ENCODE measurements at places on chromosomes 7 and 10. TPM values are rescaled to one million over a fixed set of nuclear protein-coding genes. Genes with fewer than 3 reads are reported as not detected.

The CYP3A7 gene
- total RNA-seq = not detected

The IGF2BP3 gene
- total RNA-seq = 98.3 TPM

The FLNC gene
- 170 TPM for total RNA-seq

DNA sequence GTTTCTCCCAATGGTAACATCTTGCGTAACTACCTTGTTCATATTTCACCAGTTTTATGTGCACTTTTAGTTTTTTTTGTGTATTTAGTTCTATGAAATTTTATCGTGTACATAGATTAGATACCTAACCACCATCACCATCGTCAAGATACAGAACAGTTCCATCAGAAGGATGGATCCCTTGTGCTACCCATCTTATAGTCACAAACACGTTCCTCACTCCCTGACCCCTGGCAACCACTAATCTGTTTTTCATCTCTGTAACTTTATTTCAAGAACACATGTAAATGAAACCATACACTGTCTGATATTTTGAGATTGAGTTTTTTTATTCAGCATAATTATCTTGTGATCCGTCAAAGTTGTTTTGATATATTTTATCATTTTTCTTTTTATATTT lies 29.9 kb downstream of the FANK1 start:
- no peak for DNase-seq

GRCh38 chr10:31739146-31739545 lies 189.5 kb downstream of the ARHGAP12 start:
- DNase-seq = no peak

DNA sequence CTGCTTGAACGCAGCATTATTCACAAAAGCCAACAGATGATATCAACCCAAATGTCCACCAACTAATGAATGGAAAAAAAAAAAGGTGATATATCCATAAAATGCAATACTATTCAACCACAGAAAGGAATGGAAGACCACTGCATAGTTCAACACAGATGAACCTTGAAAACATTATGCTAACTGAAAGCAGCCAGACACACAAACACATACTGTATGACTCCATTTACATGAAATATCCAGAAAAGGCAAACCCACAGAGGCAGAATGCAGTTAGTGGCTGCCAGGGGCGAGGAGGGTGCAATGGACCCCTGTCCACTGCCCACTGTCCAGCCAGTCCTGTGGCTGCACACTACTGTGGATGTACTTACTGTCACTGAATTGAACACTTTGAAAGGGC lies 36.6 kb downstream of the KIAA1549 start:
- no peak for DNase-seq

GRCh38 chr7:368651-369475 lies 78.9 kb downstream of the FOXL3 start:
- DNase-seq = no peak

GRCh38 chr10:110410329-110411046 lies 87.2 kb upstream of the DUSP5 start:
- no peak for DNase-seq

DNA sequence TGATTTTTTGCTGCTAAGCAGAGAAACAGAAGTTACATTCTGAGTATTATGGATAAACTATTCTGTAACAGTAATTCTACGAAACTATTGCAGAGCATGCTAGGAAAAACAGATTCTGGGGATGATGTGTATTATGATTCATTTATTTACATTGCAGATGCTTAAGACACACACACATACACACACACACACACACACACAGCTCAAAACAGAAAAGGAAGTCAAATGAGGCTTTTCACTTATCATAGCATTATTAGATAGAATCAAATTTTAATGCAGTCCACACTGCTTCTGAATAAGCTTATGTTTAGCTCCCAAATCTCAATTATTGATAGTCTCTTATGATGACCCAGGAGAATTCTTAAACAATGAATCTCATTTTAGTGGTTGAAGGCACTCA lies 307.2 kb downstream of the HGF start:
- DNase-seq = no peak

DNA sequence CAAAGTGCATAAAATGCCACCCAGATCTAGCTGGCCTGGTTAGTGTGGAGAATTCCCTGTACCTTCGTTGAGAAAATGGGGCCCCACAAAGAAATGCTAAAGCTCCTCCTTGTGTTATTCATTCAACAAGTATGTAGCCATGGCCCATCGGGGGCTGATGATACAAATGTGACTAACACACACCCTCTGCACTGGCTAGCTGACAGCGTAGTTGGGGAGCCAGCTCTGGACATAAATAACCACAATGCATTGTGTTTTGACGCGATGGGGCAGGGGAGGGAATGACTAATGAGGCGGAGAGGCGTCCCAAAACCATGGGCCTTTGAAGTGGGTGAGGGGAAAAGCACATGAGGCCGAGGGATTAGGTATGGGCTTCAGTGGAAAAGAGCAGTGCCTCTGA lies 28.2 kb upstream of the ASL start:
- no peak for DNase-seq

DNA sequence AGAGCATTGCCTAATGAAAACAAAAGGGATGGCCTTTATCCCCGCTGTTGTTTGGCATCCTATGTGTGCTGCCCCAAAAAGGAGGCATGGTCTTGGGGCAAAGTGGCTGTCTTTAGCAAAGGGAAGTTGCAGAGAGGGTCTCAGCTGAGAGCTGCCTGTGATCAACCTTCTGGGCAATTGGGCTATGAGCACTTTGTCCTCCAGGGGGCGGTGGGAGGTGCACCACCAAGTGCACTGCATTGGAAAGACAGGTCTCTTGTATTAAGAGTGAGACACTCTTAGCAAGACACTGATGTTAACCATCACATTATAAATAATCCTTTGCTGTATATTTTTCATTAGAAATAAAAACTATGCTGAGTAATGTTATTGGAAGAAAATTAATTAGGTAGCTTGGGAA lies 314.8 kb downstream of the POM121L12 start:
- no peak for DNase-seq

DNA sequence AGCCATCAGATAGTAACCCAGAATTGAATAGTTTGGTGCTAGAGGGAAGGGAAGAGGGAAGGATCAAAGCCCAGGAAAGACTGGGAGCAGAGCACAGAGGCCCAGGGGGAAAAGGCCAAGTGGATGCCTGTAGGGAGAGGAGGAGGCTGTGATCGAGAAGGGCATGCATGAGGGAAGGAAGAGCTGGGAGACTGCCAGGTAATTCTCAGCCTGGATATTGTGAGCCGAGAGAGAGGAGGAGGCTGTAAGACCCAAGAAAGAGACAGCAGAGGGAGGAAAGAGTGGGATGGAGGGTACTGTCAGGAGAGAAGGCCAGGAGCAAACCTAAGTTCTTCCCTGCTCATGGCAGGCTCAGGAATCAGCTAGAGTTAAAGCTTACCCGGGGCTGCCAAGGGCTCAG lies 178.2 kb downstream of the CCDC3 start:
- DNase-seq = no peak

DNA sequence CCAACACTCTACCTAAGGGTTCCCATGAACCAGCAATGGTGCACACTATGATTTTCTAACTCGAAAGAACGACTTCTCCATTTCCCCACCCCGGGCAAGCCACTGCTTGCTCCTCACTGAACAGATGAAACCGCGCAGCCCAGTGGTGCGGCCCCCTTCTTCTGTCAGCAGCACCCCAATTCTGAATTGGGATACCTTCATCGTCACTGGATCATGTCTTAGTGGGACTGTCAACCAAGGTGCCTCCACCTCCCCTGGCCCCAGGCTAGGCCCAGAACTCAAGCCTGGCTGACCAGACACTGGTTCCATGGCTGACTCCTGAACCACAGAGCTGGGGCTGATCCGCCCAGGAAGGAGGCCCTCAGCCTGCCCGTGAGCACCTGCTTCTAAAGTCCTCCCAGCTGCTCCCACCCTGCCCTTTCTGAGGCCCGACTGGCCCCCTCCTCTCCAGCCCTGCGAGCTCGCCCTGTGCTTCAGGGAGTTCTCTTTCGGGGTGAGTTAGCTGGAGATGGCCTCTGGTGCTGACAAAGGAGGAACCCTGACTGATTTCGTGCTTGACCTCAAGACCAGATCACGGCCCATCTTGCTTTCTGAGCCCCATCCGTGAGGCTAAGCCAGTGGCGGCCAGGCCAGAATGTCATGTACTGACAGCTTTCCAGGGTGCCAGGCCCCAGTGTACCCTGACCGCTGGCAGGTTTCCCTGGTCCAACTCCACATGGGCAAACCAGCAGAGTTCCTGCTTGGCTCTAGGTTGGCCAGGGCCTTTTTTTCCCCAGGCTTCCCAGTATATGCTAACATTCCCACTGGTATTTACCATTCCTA lies 44.5 kb downstream of the FAM53B start:
- DNase-seq = no peak

DNA sequence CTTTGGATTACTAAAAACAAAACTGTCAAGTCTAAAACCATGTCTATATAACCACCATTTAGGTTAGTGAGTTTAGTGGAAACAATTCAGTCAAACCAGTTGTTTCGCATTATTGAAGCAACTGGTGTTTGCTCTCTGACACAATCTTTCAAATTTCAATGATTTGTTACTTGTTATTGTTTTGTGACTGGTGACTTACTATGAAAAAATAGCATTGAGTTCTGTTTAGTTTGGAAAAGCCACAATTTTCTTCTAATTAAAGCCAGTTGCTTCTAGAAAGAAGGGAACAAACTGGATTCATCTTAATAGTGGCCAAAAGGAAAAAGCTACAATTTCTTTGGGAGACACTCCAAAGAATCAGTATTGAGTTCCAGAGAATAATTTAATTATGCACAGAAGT lies 30.4 kb downstream of the LAMB4 start:
- DNase-seq = no peak

GRCh38 chr7:102191556-102192379 lies 94.9 kb upstream of the SH2B2 start:
- DNase-seq = no peak

DNA sequence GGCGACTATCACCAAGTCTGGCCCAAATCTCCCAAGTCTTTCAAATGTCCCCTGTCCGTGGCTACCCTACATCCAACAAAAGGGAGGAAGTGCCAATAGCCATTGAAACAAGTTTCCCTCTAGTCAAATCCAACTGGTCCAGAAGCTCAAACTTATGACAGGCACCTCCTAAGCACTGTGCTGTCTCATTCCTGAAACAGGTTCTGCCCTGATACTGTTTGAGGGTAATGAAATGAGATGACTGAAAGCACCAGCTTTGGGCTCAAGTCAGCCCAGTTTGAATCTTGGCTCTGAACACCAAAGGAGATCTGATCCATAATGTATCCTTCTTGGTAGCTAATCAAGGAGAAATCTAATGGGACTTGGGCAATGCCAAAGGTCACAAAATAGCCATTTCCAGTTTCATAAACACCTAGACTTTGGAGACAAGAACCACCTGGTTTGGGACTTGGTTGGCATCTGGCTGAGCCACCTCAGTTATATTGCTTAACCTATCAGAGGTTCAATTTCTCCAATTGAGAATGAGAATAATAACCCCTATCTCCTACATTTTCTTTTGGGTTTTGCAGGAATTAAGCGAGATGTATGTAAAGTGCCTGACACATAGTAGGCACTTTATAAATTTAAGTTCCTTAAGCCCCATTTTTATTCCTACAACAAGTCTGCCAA lies 34.7 kb upstream of the ARID5B start:
- DNase-seq = no peak

Data from glomerular endothelial cell (primary cell).